ENCODE measurements at places on chromosomes 4 and X.

- H3K4me3 ChIP-seq = no peak overlapping the region
- no peak overlapping the region for H3K27ac ChIP-seq
- no peak for DNase-seq
- no peaks in the 10 kb centered on the region for H3K4me1 ChIP-seq
Observed at GRCh38 chr4:123776267-123776666, 379.7 kb downstream of the SPRY1 start.

- H3K27me3 ChIP-seq = no peaks in the 10 kb centered on the region
- no peak for DNase-seq
- peaks cover 93% of the 10 kb centered on the region for H3K36me3 ChIP-seq
- no peak overlapping the region for H3K4me3 ChIP-seq
Observed at GRCh38 chr4:102809190-102809589, 18.2 kb downstream of the UBE2D3 start.

- no peak for DNase-seq
- H3K4me1 ChIP-seq = peaks cover 3% of the 10 kb centered on the region
- H3K27me3 ChIP-seq = no peaks in the 10 kb centered on the region
- no peak overlapping the region for H3K4me3 ChIP-seq
- no peaks in the 10 kb centered on the region for H3K36me3 ChIP-seq
Observed at GRCh38 chr4:73990988-73991741, 3.2 kb upstream of the PPBP start.

DNA sequence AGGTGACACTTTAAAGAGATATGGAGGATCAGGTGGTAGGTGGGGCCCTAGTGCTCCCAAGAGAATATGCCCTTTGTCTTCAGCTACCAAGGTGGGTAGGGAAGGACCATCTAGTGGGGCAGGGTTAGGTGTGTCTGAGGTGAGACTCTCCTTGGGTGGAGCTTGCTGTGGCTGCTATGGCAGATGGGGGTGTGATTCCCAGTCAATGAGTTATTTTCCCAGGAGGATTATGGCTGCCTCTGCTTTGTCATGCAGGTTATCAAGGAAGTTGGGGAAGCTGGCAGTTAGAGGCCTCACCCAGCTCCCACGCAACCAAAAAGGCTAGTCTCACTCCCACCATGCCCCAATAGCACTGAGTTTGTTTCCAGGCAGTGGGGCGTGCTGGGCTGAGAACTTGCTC lies 18.0 kb upstream of the SPIN2A start:
- H3K27me3 ChIP-seq = no peaks in the 10 kb centered on the region
- H3K4me1 ChIP-seq = no peaks in the 10 kb centered on the region
- H3K27ac ChIP-seq = no peak overlapping the region
- no peaks in the 10 kb centered on the region for H3K36me3 ChIP-seq

- H3K27ac ChIP-seq = no peak overlapping the region
- H3K36me3 ChIP-seq = no peaks in the 10 kb centered on the region
- H3K4me3 ChIP-seq = no peak overlapping the region
- H3K4me1 ChIP-seq = no peaks in the 10 kb centered on the region
- no peaks in the 10 kb centered on the region for H3K27me3 ChIP-seq
Observed at GRCh38 chrX:131792789-131793462, 230.2 kb upstream of the STK26 start.

- no peak overlapping the region for H3K27ac ChIP-seq
- H3K4me1 ChIP-seq = no peaks in the 10 kb centered on the region
- H3K4me3 ChIP-seq = no peak overlapping the region
- no peak for DNase-seq
- peaks cover 14% of the 10 kb centered on the region for H3K27me3 ChIP-seq
Observed at GRCh38 chr4:5160668-5161067, 109.4 kb downstream of the STK32B start.

All from RWPE2 (cell line).